ENCODE measurements at places on chromosomes 7 and 10.

DNA sequence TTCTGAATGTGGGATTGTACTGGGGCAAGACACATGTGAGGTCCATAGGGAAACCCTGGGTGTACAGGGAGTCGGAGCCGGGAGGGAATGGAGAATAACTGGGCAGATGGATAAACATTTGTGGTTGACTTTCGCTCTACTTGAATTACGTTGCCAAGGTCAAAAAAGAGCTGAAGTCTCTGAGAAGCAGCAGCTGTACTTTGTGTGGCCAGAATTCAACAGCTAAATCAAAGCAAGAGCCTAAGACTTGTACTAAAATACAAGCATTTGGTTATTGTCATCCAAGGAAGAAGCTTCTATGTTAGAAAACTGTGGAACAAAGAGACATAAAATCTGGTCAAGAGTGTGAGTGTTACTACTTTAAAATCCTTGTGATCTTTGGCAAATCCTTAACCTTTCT is 457.2 kb downstream of the ARL4A start:
- DNase-seq, result peak; percentile 69

DNA sequence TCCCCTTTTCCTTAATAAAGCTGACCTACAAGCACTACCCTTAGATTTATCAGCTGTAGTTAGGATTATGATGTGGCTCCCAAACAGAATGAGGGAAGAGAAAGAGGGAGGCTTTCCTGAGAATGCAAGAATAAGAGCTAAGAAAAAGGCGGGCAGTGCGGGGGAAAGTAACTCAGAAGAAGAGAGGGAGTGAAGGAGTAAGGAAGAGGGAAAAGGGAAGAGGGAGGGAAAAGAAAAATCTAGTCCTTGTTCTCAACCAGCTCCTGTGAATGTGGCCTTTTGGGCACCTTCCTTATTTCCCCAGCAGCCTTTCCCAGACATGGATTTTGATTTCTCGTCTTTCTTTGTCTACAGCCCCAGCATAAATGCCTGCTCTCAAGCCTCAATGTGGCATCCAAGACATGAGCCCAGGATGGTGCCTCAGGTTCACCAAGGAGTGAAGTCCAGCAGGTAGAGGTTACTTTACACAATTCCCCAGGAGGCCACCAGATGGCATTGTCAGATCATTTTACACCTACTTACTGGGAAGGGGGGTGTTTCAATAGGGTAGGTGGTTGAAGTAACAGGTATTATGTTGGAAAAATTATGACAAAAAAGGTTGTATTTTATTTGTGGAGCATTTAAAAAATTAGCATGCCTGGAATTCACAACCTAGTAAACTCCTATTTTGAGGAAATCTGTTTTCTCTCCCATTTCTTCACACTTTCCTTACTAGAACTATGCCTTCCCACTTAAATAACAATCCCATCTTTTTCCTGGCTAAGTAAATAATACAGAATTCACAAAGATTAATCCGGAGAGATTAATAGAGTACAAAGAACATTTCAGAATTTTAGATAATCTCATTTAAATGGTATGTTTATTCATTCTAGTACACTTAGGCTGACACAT is 106.5 kb downstream of the HTR7 start:
- no peak for DNase-seq

GRCh38 chr7:131015657-131015958 is 281.6 kb upstream of the KLF14 start:
- no peak for DNase-seq

DNA sequence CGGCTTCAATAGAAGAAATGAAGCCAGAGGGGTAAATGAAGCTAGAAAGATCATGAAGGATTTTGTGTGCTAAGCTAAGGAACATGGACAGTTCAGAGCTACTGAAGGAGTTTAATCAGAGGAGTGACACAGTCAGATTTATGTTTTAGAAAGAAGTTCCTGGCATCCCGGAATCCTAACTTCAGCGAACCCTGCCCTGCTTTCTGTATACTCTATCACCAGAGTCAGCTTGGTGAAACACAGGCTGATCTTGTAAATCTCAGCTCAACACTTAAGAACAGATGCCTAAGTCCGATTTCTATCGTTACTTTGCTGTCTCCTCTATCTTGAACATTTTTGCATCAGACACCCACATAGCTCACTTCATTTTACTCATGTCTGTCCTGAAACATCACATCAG is 9.1 kb downstream of the AHR start:
- no peak for DNase-seq

DNA sequence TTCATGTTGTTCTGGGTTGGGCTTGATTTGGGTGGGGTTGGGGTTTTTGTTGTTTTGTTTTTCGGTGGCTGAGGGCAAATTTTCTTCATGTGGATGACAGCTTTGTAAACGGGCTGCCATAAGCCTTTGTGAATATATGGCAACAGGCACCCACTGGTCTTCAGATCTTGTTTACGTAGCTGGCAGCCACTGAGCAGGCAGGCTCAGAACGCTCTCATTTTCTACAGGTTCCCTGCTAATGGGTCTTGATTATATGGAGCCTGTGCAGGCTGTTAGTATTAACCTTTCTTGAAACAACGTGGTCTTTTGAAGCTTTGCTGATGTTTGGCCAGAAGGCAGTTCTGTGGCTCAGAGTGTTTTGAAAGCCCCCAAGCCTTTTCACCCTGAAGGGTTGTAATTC is 199.7 kb downstream of the TNS3 start:
- no peak for DNase-seq

DNA sequence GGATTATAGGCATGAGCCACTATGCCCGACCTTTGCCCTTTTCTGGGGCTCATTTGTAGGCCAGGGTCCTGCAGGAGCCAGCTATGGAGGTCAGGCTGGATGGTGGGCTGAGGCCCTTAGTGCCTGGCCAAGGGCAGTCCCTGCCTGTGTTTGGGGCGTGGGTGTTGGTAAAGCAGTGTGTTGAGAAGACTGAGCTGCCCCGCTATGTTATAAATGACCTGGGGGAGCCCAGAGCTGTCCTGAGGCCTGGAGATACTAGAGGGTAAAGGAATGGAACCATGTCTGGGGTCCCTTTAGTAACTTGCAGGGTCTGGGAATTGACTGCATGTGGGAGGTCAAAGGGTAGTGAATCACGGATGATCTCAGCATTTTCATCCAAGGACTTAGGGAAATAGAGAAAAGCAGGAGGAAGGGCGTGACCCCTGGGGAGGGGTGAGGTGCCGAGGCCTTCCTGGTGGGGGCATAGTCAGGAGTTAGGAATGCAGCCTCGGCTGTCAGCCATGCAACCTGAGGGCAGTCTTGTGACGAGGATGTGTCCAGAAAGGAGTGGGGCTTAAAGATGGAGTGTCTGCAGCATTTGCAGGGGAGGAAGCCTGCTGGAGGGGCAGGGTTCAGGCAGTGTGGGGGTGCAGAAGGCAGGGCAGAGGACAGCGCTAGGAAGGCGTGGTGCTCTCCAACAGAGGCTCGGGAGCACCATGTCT is 31.5 kb downstream of the TMEM248 start:
- DNase-seq, result no peak

GRCh38 chr7:69219381-69219780 is 378.9 kb upstream of the AUTS2 start:
- no peak for DNase-seq

GRCh38 chr7:131327049-131327625 is 539 bp upstream of the MKLN1 start:
- DNase-seq, result peak; percentile 45

- no peak for DNase-seq
Measured at GRCh38 chr10:127534074-127534473, 15.0 kb upstream of the NPS start.

DNA sequence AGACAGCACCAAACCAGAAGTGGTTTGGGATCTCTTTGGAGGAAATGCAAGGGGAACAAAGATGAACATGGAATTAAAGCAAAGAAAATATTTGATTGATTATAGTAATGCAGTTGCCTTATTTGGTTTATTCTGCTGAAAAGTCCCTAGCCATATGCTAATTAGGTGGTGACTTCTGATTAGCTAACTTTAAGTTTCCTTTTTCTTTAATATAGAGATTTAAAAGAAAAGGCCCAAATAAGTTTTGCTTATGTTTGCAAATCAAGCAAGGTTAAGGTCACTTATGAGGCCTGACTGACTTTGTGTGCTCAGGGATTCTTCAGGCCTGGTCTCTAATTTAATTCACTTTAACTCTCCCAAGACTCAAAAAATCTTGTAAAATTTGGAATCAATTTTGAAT is 6.2 kb upstream of the ANKRD22 start:
- DNase-seq, result no peak

- no peak for DNase-seq
Measured at GRCh38 chr7:50595491-50596102, 30.4 kb upstream of the DDC start.

GRCh38 chr7:99499371-99499720 is 735 bp downstream of the ZNF394 start:
- DNase-seq, result no peak

DNA sequence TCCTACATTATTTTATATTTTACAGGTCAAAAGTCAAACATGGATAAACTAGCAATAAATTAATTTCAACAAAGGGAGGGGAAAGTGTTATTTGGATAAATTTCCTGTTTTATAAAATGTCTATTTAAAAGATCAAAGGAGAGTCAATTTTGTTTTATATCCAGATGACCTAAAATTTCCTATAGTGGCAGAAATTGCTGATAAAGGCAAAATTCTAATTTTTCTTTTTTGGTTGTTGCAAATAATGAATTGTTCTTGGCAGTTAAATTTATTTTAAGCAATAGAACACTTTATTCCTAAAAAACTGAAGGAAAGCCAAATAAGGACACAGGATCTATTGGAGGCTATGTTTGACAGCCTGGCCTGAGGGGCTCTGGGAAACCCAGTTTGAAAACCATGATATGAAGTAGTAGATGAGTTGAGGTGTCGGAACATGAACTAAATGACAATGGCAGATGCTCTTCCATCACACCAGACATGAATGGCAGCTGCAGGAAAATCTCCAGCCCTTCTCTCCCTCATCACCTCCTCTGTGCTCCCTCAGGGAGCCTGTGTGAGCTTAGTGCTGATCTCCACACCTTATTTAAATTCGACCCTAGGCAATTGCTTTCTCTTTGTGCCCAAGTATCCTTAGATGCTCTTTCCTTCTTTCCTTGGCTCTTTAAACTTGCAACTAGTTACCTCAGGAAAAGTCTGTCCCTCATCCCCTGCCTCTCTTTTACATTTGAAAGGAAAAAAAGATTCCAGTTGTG is 395.0 kb downstream of the THSD7A start:
- DNase-seq, result no peak

DNA sequence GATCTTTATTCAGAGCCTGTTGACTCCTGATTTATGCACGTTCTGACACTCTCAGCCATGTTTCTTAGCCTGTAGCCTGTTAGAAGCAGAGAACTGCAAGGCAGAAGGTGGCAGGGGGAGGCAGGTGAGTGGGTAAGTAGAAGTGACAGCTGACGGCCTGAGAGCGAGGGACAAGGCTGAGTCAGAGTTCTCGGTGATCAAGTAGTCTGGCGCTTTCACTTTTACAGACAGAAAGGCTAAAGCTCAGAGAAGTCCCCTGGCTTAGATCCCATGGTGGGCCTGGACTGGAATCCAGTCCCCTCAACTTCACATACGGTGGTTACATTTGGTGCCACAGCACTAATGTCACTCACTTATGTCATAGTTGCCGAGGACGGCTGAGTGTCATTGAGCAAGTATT is 139.0 kb downstream of the TACC2 start:
- no peak for DNase-seq

DNA sequence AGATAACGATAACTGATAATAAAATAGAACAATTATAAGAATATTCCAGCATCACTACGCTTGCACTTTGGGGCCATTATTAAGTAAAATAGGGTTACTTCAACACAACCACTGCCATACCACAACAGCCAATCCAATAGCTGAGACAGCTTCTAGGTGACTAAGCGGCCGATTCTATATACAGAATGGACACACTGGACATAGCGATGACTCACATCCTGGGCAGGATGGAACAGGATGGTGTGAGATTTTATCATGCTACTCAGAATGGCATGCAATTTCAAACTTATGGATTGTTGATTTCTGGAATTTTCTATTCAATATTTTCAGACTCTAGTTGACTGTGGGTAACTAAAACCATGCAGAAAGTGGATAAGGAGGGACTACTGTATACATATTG is 920.9 kb downstream of the LRMDA start:
- DNase-seq, result no peak

- no peak for DNase-seq
Measured at GRCh38 chr7:22013711-22014110, 68.0 kb upstream of the CDCA7L start.

GRCh38 chr10:70331486-70332268 is 47.9 kb upstream of the NPFFR1 start:
- no peak for DNase-seq

GRCh38 chr7:123711832-123712293 is 36.9 kb downstream of the WASL start:
- no peak for DNase-seq

DNA sequence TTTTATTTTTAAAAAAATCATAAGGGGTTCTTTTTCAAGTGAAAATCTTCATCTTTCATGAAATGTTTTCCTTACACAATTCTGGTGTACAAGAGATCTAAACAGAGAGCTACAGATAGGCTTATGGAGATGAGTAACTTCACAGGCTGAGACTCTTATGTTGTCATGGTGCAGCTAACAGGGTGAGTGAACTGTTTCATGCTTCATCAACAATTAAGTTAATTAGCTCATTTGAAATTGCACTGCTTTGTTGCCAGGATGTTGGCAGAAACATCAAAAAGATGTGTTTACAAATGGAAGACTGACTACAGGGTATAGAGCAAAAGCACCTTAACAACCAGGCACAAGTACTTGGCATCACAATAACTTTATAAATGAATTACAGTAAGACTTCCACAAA is 230.8 kb downstream of the FOXP2 start:
- DNase-seq, result no peak

DNA sequence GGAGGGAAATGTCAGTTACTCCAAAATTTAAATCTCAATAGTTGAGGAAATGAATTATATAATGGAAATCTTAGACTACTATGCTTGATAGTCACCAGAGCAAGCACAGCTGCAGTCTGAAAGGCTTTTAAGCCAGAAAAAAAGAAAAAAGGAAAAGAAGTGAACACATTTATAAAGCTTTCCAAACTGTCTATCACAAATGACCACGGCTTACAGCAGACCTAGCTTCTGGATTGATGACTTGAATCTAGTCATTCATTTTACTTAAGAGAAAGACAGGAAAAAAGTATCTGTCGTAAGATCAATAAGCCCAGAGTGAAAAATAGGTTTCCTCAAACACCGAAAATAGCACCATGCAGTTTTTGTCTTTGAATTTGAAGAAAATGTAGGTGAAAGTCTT is 67.9 kb upstream of the OGDHL start:
- DNase-seq, result no peak

- no peak for DNase-seq
Measured at GRCh38 chr7:83005410-83005809, 157.3 kb downstream of the PCLO start.

DNA sequence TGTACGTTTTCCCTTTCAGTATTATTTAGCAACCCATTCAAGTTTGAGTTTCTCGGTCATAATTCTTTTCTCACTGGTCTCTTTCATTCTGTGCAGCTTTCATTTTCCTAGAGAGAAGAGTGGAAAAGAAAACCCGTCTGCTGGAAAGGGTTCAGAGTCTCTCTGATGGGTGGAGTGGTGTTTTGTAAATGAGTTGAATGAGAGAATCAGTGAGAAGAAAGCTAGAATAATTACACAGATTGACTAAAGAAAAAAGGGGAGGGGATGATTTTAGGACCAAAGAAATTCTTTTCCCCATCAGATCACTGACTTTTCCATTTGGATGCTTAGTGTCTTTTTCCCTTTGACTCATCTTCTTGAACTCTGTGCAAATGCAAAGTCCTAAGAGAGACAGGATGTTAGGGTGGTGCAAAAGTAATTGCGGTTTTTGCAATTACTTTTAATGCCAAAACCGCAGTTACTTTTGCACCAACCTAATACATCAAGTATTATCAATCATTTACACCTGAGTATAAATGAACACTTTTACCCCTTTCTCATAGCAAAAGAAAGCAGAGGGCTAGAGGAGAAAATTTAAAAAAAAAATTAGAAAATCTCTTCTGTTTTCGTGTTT is 242.1 kb upstream of the SP4 start:
- DNase-seq, result no peak

Data from left renal cortex interstitium (tissue), 4 donors.